ENCODE measurements at places on chromosomes 13 and 19. TPM values are rescaled to one million over a fixed set of nuclear protein-coding genes. Genes with fewer than 3 reads are reported as not detected.

The IQCN gene
- not detected for total RNA-seq

The EMP3 gene
- 9.0 TPM for total RNA-seq

The AMER2 gene
- total RNA-seq, result not detected

The MBD3L1 gene
- total RNA-seq, result not detected

The PLK5 gene
- total RNA-seq, result not detected

Data from bronchial epithelial cell (primary cell).